ENCODE measurements at places on chromosomes 4 and X.

GRCh38 chr4:1293991-1294390 lies 4.3 kb downstream of the MAEA start:
- DNase-seq = no peak

GRCh38 chr4:146146918-146147317 lies 28.6 kb upstream of the LSM6 start:
- DNase-seq = no peak

DNA sequence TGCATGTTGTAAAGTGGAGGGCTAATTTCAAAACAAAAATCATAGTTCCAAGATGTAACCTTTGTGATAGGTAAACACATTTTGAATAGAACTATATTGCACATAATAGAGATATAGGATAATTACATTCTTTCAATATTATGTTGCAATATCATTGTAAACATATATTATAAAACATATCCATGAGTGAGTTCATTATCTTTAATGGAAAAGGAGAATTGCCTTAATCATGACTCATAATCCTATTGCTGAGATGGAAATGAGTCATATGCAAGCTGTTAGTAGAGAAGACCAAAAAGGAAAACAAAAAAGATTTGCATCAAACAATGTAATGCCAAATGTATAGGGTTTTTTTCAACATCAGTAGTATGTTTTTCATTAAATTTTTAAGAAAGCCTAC lies 73.7 kb upstream of the WDR44 start:
- peak; percentile 32 for DNase-seq

DNA sequence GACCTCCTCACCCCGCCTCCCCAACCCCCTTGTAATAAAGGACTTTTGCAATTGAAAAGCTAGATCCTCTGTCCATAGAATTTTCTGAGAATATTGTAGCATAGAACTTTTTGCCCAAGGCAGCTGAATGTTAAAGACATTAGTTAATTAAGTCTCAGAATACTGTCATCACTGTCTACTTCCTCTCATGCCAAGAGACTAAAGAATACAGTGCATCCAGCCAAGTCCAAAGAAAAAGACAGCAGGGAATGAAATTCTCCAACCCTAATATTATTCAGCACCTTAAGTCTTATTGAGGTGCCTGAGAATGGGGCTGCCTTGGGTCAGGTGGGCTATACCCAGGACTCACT lies 313.3 kb upstream of the GATB start:
- DNase-seq = no peak

GRCh38 chrX:17590892-17591740 lies 146.2 kb upstream of the SCML1 start:
- DNase-seq = peak; percentile 84

GRCh38 chr4:86621435-86621834 lies 27.3 kb downstream of the PTPN13 start:
- no peak for DNase-seq

DNA sequence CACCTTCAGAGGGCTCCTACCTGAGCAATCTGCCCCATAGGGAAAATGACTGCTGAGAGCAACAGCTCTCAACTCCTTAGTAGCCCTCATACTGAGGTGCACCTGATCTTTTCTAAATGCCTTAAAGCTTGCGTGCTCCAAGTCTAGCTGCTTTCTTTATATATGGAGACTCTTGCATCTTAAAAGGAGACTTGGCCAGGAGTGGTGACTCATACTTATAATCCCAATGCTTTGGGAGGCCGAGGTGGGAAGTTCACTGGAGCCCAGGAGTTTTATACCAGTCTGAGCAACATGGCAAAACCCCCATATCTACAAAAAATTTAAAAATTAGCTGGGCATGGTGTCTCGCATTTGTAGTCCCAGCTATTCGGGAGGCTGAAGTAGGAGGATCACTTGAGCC lies 78.1 kb upstream of the TRIM2 start:
- no peak for DNase-seq

DNA sequence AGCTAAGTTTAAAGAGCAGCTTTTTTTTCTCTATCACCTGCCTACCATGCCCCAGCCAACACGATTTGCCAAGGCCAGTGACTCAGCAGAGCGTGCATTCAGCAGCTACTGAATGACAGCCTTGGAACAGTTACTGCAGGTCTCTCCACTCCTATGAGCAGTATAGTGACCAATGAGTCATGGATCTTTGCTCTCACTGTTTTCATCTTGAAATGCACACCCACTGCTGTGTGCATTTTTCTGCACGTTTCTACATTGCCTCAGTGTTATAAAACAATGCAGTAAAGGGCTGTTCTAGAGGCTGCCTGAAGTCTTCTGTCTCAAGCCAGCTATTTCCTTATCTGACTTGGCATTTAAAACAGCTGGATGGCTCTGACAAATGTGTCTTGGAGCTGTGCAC lies 66.0 kb upstream of the C4orf54 start:
- peak; percentile 32 for DNase-seq

DNA sequence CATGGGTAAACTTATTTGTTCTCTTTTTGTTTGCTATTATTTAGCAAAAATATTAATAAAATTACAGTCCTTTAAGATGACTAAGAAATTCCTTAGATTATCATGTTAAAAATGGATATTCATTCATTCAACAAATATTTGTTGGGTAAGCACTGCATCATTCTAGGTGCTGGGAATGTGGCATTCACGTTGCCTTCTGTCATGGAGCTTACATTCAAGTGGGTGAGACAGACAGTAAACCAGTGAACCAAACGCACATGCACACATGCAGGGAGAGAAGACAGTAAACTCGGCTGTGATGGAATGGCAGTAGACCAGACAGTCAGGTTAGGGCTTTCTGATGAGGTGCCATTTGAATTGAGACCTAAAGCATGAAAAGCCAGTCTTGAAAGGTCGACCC lies 91.8 kb downstream of the STOX2 start:
- no peak for DNase-seq

DNA sequence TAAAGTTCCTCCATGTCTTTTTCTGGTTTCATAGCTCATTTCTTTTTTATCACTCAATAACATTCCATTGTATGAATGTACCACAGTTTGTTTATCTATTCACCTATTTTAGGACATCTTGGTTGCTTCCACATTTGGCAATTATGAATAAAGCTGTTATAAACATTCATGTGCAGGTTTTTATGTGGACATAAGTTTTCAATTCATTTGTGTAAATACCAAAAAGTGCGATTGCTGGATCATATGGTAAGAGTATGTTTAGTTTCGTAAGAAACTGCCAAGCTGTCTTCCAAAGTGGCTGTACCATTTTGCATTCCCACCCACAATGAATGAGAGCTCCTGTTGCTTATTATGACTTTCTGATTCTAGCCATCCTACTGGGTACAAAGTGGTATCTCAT lies 36.3 kb upstream of the ZFX start:
- no peak for DNase-seq

DNA sequence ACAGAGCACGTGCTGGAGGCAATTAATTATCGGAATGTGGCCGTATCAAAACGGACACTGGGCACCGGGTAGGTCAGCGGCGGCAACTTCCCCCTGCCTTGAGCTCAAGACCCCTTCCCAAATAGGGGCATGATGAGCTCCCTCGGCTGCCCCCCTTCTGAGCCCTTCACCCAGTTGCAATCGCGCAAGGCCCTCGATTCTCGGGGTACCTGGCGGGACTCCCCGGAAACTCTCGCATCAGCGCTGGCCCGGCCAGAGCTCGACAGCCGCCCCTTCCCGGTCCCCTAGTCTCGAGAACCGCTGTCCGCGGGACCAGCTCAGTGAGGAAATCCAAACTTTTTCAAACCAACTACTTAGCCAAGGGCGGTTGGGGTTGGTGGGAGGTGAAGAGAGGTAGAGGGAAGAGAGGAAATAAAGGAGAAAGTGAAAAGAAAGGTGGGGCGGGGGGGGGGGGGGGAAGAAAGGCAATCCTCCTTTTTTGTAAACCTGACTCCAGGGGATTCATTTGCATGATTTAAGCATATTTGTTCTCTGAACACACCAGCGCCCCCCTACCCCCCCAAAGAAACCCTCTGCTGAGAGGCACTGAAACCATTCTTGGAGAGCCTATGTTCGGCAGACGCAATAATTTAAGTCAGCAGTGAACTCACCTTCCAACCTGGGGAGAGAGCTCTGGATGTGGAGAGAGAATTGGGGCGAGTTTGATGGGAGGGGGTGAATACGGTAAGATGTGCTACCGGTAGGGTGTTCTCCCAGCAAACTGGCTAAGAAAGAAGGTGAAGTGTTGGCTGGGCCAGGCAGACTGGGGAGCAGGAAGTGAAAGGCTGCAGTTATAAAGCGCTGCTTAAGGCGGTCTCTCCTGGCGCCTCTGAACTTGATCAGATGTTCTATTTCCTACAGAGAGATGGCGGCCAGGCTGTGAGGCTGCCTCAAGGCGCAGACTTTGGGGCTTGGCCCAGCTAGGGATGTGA lies 2.0 kb upstream of the ZIC3 start:
- DNase-seq = no peak

GRCh38 chr4:31272331-31273061 lies 552.3 kb downstream of the PCDH7 start:
- DNase-seq = no peak

DNA sequence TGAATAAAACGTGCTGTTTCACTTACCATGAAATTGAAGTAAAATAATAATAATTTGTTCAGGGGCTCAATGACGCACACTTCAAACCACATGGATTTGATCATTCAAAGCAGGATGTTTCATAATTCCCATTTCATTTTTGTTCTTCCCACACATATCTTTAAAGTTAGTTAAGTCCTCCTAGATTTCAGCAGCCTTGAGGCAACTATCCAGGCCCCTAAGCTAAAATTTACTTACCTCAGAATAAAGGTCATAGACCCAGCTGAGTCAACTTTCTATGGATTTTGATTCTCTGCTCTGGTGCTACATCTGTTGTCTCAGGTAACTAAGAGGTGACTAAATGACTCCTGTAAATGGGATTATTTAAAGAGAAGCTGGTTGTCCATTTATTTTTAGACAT lies 25.0 kb downstream of the GPR174 start:
- no peak for DNase-seq

- no peak for DNase-seq
These were observed 167.9 kb downstream of the MAGEB17 start for GRCh38 chrX:16335181-16335580.

DNA sequence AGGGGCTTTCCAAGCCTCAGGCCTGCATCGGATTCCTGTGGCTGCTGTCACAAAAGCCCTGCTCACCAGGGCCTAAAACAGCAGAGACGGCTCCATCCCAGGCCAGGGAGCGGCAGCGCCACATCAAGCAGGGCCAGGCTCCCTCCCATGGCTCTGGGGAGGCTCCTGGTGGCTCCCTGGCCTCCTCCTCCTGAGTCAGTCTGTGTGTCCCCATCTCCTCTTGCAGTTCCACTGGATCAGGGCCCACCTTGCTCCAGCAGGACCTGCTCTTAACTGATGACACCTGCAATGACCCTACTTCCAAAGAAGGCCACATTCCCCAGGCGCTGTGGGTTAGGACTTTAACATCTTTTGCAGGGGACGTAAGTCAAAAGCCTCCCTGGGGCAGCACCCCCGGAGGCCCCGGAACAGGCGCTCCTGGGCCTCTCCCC lies 51.9 kb downstream of the CPZ start:
- no peak for DNase-seq

DNA sequence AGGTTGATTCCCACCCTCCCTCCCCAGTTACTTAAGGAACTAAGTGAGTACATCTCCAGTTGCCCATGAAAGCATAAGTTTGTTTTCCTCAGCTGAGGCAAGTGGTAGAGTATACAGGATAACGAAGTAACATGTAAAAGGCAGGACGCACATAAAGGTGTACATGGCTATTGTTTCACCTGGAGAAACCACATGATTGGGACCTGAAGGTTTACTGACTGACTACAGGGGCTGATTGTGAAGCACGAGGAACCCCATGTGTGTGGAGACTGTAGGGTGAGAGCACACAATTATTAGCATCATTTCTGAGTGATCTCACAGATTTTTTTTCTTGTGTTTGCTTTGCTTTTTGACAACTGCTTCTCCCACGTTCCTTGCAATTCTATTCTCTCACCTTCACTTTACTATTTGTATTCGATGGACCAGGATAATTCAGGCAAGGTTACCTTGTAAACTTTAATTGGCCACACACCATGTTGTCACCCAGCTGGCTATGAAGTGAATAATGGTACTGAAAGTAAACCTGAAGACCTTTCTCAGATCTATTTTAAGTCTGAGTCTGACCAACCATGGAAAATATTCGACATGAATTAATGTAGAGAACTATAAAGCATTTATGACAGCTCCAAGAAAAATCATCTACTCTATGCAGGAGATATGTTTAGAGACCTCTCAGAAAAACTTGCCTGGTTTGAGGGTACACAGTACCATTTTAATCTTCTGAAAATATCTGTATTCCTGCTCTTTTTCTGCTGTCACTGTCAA lies 102.5 kb upstream of the MYOZ2 start:
- no peak for DNase-seq

DNA sequence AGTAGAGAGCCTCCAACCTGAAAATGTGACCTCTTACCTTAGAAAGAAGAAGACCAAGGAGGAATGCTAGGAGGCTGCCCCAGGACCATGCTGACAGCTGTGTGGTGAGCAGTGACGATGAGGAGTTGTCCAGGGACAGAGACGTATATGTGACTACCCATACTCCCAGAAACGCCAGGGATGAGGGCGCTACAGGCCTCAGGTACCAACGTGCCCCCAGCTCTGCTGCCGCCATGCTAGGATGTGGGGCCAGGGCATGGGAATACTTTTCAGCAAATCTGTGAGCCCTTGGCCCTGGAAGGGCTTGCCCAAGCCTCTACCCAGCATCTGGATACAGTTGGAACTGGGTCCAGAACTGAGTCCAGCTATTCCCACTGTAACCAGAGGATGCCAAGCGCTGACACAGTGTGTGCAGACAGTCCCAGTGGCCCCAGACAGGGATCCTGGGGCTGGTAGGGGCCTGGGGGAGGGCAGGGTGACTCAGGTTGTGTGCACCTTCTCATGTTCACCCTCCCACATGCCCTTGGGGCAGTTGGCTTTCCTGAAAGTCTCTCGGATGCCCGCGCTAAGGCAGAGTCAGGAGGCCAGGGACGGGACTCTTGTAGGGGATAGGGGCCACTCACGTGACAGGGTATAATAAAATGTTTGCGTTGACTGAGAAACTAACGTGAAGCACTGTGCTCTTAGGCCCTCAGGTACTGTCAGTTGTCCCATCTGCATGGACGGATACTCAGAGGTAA lies 23.9 kb upstream of the FAM193A start:
- no peak for DNase-seq

DNA sequence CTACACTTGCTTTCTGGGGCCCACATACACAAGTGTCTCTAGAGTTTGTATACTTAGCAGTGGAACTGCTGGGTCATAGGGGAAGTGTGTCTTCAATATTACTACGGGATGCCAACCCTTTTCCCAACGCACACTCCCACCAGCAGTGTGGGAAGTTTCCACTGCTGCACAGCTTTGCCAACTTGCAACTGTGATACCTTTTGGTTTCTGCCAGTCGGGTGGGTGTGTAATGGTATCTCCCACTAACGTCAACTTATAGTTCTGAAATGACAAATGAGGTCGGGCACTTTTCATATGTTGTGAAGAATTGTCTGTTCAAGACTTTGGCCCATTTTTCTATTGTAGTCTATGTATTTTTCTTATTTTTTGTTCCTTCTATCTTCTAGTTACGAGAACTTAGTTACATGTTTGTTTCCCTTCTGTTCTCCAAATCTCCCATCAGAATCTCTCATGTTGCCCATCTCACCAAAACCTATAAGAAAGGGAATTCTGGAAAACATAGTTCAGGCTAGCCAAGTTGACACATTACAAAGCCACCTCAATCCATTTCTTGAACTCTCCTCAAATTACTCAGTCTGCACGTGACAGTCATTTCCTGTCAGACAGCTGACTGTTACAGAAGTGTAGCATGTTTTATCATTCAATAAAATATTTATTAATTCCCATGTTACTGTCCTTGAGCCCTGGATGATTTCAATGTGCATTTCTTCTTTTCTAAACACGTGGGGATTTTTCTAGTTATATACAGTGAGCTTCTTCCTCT lies 30.7 kb downstream of the PNMA6E start:
- DNase-seq = no peak
